ENCODE measurements at places on chromosomes 5 and 9.

- no peak for DNase-seq
Observed at GRCh38 chr9:72773570-72773969, 179.3 kb downstream of the ALDH1A1 start.

- no peak for DNase-seq
Observed at GRCh38 chr9:95077766-95078370, 239.6 kb downstream of the FANCC start.

- DNase-seq: no peak
Observed at GRCh38 chr5:139799359-139799758, 3.8 kb downstream of the PSD2 start.

GRCh38 chr9:34426347-34427074 lies 31.9 kb downstream of the FAM219A start:
- DNase-seq: no peak

- no peak for DNase-seq
Observed at GRCh38 chr5:135587721-135588663, 9.2 kb upstream of the CXCL14 start.

GRCh38 chr5:96427824-96428223 lies 5.2 kb downstream of the PCSK1 start:
- peak; percentile 24 for DNase-seq

- peak; percentile 13 for DNase-seq
Observed at GRCh38 chr5:147393874-147394672, 115.8 kb downstream of the DPYSL3 start.

GRCh38 chr9:14652729-14653377 lies 40.4 kb downstream of the ZDHHC21 start:
- DNase-seq: peak; percentile 26

DNA sequence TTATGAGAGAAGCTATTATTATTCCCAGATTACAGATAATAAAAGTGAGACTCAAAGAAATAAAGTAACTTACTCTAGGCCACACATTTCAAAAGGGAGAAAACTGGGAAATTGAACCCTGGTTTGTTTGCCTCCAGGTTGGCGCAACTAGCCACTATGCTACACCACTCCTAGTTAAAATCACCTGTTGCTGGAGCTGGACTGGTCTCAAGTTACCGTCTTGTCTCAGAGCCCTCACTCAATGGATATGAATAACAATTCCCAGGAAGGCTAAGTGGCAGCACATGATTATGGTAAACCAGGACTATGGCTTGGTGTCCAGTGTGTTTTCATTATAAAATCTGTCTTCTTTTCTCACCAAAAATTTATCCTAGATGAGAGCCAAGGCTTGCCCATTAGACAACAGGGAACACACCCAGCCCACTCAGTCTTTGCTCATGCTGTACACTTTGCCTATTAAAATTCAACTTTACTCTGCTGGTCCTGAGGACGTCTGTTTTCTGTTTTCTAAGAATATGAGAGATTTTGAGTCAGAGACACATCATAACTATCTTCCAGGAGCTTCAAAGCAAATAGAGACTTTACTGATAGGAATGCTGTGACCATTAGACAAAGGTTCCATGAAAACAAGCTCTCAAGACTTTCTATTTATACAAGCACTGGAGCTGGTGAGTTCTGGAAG lies 58.1 kb downstream of the ADRB2 start:
- no peak for DNase-seq

- DNase-seq: peak; percentile 51
Observed at GRCh38 chr5:142780871-142781270, 10.7 kb downstream of the ARHGAP26 start.

GRCh38 chr5:64188776-64189175 lies 23.1 kb downstream of the RNF180 start:
- no peak for DNase-seq

DNA sequence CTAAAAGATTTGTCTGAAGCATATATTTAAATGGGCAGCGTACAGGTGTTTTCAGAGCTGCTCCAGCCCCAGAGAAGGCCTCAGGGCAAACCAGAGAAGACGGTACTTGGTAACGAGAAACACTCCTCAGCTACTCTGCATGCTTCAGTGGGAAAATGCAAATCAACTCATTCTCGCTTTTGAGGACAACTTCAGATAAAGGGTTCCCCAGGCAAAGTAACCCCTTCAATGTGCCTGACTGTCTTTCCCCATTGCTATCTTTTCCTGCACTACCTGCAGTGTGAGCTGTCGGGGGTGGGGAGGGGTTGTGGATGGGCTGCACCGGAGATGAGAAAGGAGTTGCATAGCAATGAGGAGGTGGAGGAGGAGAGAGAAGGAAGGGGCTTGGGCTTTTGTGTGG lies 339.7 kb upstream of the CLINT1 start:
- DNase-seq: no peak

DNA sequence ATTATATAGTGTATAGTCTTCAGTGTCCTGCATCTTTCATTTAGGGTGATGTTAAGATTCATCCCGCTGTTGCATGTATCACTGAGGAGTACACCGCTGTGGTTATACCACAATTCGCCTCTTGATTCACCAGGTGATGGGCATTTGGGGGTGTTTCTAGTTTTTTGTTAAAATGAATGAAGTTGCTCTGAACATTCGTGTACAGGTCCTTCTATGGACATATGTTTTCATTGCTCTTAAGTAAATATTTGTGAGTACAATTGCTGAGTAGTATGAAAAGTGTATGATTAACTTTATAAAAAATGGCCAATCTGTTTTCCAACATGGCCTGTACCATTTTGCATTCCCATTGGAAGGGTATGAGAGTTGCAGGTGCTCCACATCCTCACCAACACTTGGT lies 61.7 kb downstream of the PLAC8L1 start:
- no peak for DNase-seq

- DNase-seq: no peak
Observed at GRCh38 chr5:93336330-93337110, 244.5 kb downstream of the NR2F1-AS1 start.

DNA sequence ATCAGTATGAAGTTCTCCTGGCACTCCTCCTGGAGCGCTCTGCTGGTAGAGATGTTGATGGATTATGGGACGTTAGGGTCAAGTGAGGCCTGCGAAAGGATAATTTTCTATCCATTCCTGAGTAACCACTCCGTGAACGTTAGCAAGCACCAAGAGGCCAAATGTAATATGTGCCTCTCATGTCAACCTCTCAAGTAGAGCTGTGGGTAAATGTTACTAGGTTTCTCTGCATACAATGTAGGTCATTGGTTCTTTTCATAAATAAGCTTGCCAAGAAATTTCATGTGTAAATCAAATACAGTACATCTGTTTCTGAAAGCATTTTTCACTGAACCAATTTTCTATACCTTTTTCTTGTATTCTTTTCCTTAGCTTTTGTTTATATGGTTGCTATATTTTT lies 126.3 kb downstream of the KDM4C start:
- DNase-seq: no peak

- DNase-seq: no peak
Observed at GRCh38 chr5:87069311-87069710, 198.4 kb upstream of the RASA1 start.

GRCh38 chr9:130303613-130304055 lies 38.1 kb downstream of the HMCN2 start:
- DNase-seq: no peak

DNA sequence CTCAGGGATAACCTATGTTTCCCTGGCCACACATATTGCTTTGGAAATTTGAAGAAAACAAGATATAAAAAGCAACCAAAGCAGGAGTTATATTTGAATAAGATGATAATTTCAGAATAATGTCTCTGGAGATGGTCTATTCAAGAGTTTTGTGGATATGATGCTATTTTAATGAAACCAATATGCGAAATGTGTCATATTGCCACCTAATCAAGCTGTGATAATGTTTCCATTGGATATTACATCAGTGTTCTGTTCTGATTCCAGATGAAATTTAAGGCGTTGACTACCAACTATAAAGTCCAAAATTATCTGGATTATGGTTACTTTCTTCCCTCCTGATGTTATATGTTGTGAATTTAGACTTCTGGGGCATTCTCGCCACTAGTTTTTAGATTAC lies 27.6 kb upstream of the NUDT12 start:
- no peak for DNase-seq

- no peak for DNase-seq
Observed at GRCh38 chr9:72363236-72363635, 1.8 kb downstream of the ZFAND5 start.

- DNase-seq: peak; percentile 64
Observed at GRCh38 chr9:35757226-35757891, 3.3 kb upstream of the MSMP start.
